Activated CD8-positive, alpha-beta memory T cell treated with anti-CD3 and anti-CD28 coated beads for 1 hour (primary cell): ENCODE measurements at places on chromosomes 7 and 10.

- DNase-seq = no peak
These were observed 87.0 kb downstream of the NEUROD6 start for GRCh38 chr7:31253532-31253931.

DNA sequence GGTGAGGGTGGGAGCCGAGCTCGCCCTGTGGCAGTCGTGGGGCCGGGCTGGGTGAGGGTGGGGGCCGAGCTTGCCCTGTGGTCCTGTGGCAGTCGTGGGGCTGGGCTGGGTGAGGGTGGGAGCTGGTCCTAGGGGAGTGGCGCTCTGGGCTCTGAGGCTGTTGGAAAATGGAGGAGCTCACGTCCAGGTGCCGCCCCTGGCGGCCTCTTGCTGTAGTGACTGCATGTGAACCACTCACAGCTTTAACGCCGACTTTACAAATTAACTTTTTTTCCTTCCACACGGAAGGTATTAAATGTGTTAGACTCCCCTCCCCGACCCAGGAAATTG lies 312.6 kb downstream of the WDR37 start:
- peak; percentile 18 for DNase-seq

DNA sequence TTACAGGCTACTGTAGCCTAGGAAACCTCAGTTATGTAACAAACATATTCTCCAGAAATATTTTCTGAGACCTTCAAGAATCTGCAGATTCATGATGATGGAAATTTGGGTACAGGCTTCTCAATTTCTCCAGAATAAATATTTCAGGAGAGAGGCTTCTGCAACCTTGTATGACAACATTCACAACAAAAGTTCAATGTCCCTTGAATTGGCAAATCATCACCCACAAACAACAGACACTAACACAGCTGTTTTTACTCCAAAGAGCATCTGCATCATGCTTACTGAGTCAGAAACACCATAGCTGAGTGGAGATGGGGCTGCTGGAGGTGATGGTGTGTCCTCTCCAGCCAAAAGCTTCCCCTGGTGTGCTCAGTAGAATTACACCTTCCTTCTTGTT lies 9.3 kb upstream of the COBL start:
- no peak for DNase-seq

- no peak for DNase-seq
These were observed 212.7 kb downstream of the ADK start for GRCh38 chr10:74363727-74364126.

GRCh38 chr7:23531050-23531793 lies 559 bp downstream of the TRA2A start:
- peak; percentile 28 for DNase-seq

DNA sequence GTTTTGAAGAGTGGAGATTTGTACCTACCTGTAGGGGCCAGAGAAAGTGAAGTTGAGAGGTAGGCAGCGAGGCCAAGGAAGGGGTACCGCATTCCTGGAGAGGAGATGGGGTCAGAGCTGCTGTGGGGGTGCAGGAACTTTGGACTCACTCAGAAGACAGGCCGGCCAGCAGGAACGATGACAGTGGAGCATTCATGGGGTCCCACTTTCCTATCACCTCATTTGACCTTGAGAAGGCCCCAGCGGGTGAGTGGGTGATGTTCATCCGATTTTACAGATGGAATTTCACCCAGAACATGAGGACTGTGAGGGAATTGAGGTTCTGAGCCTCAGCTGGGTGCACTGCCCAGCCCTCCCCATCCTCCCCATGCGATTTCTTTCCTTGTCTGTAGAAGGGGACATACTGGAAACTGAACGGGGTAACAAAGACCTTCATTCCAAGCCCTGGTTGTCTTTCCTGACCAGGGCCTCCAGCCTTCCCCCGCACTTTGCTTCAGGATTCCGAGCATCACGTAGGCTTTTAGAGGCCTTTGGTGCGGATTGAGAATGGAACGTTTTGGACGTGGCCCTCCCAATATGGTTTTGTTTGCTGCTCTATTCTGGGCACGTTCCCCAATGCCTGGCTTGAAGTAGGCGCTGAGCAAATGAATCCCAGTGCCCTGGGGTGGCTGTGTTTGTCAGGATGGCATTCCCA lies 87.3 kb downstream of the ADCY1 start:
- DNase-seq = no peak

DNA sequence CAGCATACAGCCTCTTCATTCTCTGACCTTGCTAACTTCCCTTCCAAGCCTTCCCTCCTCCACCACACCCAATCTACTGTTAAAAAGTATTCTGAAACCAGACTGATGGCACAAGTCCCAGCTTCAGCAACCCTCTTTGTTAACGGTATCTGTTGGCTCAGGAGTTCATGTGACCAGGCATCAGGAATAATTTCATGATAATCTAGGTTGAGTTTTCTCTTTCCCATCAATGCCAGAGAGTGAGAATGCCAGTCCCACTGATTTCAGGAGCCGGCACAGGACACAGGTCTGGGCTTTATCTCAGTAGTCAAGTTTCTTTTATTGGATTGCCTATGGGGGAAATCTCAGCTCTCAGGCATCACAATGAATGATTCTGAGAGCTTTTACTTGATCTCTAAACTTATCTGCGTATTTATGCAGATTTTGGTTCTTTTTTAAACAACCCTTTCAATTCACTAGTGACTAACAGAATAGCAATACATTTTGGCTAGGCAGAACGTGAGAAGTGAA lies 231.0 kb upstream of the LYZL1 start:
- DNase-seq = no peak
